Activated CD4-positive, alpha-beta memory T cell treated with anti-CD3 and anti-CD28 coated beads, Interleukin-2, amount 10 ng/mL, durations not matched to agents 7 days and 5 days (primary cell): ENCODE measurements at places on chromosomes 7 and 10.

- H3K36me3 ChIP-seq: no peaks in the 10 kb centered on the region
- no peak overlapping the region for H3K27ac ChIP-seq
- H3K4me1 ChIP-seq: no peaks in the 10 kb centered on the region
Observed at GRCh38 chr7:155517969-155518368, 28.4 kb downstream of the CNPY1 start.

DNA sequence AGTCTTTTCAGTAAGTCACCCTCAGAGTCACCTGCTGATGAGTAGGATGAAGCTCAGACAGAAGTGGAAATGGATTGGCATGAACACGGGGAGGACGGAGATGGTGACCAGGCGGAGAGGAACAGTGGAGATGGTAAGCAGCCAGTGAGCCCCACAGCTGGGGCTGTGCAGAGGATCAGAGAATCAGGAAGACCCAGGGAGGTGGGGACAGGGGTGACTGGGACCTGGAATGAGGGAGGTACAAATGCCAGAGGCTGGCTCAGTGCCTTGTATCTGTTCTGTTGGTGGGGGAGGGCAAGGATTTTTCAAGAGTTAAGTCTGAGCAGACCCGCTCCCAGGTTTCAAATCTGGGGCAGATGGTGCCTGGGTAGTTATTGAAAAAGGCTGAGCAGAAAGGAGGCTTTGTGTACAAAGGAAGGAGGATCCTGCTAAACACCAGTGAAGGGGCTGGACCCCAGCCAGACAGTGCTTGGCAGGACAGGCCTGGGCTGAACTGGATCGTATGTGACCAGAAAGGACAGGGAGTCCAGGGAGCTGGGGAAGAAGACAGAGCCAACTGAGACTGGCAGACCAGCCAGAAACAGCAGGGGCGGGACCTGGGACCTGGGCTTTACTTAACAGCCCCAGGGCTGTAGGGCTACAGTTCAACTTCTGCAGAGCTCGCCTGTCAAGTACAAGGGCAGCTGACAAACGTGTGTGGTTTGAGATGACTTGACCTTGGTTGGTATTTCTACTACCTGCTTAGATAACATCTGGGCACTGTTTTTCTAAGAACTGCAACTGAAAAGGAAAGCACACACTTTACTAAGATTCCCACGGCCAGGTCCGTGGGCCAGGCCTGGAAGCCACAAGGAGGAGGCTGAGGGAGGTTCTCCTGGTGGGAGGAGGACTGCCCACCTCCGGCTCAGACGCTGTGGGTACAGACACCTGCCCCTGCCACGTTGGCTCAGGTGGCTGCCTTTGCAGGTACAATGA lies 13.2 kb upstream of the FRMPD2 start:
- no peak for DNase-seq
- no peaks in the 10 kb centered on the region for H3K36me3 ChIP-seq
- no peak overlapping the region for H3K4me3 ChIP-seq
- H3K27me3 ChIP-seq: peaks cover 17% of the 10 kb centered on the region
- peaks cover 43% of the 10 kb centered on the region for H3K4me1 ChIP-seq

DNA sequence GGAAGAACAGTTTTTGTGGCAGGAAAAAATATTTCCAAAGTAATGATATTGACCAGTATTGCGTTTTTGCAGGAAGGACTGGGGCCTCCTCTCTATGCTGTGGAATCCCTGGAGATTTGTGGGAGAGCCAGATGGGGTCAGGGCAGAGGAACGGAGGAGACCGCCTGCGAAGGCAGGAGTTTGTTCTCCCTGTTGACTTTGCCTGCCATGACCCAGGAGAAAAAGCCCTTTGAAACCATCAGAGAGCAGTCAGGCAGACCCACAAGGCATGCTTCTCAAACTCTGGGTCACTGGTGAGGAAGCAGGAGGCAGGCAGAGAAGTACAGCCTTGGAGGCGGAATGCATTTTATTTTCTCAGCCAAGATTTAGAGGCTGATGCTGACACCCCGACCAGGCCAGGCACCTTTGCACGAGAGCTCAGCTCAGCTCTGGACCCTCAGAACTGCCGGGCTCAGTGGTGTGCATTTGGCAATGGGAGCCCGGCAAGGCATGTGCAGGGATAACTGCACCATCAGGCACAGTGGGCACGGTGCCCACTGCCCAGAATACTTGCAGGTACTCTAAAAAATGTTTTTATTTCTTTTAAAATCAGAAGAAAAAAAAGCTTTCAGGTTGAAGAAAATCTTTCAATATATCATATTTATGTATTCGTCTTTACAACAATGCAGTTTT lies 410.4 kb downstream of the RPS24 start:
- H3K4me1 ChIP-seq: no peaks in the 10 kb centered on the region
- DNase-seq: no peak
- no peak overlapping the region for H3K4me3 ChIP-seq
- H3K36me3 ChIP-seq: no peaks in the 10 kb centered on the region
- no peak overlapping the region for H3K27ac ChIP-seq

DNA sequence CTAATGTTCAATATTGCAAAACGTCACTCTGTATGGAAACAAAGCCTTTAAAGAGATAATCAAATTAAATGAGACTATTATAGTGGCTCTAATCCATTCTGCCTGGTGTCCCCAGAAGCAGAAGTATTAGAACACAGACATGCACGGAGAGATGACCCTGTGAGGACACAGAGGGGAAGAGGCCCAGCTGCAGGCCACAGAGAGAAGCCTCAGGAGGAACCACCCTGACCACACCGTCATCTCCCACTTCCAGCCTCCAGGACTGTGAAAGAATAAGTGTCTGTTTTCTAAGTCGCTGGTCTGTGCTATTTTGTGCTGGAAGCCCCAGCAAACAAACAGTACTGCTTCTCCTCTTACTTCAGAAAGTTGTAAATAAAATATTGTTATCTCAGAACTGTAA lies 283.5 kb upstream of the ADARB2 start:
- H3K4me3 ChIP-seq: no peak overlapping the region
- H3K27ac ChIP-seq: no peak overlapping the region

DNA sequence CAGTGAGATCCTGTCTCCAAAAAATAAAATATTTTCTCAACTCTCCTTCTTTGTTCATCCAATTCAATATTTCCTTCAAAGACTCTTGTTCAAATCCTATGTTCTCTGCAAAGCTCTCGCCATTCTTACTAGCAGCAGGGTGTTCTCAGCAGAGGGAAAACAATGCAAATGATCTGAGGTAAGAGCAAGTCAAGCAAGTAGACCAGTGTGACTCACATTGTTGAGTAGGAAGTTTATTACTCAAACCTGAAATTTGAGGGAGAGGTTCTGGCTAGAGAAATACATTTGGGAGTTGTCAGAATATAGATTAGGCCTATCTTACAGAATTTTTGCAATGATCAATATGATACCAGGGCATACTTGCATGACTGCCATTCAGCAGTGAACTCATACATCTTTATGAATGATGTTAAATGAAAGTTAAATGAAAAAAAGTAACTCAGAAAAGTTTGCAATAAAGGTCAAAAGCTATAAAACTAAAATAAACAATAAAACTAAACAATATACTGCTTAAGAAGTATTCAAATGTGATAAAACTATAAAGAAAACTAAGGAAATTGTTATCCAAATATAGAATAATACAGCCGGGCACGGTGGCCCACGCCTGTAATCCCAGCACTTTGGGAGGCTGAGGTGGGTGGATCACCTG lies 5.8 kb downstream of the IDE start:
- H3K27ac ChIP-seq: no peak overlapping the region
- no peaks in the 10 kb centered on the region for H3K27me3 ChIP-seq
- H3K36me3 ChIP-seq: peaks cover 25% of the 10 kb centered on the region
- DNase-seq: no peak
- no peak overlapping the region for H3K4me3 ChIP-seq
- H3K4me1 ChIP-seq: peaks cover 36% of the 10 kb centered on the region

GRCh38 chr10:87615856-87616255 lies 43.8 kb upstream of the PAPSS2 start:
- H3K4me3 ChIP-seq: no peak overlapping the region
- peaks cover 25% of the 10 kb centered on the region for H3K27me3 ChIP-seq
- no peaks in the 10 kb centered on the region for H3K4me1 ChIP-seq
- H3K27ac ChIP-seq: no peak overlapping the region

- no peak overlapping the region for H3K4me3 ChIP-seq
- H3K27me3 ChIP-seq: peaks cover 2% of the 10 kb centered on the region
Observed at GRCh38 chr10:51615764-51616298, 83.6 kb downstream of the CSTF2T start.

DNA sequence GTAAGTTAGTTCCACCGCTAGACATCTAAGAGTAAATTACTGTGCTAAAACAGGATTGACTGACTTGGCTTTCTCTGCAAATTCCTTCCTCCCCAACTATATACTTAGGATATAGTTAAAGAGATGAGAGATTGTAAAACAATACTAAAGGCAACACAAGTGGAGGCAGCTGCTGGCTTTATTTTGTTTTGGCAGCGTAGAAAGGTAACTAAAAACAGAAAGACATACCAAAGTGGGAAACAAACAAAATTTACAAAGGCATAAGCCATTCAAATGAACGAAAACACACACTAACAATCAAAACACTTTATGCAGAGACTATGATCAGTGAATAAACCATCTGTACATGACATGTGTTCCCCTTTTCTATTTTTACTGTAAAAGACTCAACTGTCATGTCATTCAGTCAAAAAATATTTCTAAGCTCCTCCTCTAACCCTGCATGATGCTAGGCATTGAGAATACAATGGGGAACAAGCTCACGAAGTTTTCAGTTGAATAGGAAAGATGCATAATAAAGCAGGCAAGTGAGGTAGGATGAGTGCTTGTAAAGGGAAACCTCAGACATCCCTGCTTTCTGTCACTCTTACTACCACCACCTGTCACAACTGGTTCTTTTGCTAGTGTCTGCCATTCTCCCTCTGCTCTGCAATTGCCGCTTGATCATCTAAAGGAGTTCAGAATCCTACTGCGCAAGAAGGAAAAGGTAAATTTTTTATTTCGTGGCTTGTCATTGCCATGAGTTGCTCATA lies 64.2 kb upstream of the COL1A2 start:
- H3K4me3 ChIP-seq: no peak overlapping the region
- H3K27ac ChIP-seq: no peak overlapping the region
- DNase-seq: no peak
- H3K4me1 ChIP-seq: no peaks in the 10 kb centered on the region

DNA sequence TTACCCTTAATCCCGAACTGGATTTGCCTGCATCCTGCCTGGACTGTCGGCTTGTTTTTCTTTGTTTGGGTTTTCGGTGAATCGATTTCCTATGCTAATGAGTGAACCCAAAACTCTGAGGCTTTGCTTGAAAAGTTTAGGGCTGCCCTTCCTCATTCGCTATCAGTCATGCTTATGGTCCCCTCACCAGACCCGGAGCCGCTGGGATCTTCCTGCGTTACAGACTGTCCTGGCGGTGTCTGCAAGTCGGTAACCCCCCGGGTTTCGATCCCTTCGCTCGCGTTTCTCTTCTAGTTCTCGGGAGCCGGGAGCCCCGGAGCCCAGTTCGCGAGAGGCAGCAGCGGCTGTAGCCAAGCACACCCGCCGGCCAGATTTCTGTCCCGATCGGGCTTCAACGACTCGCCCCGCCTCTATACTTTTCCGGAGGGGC lies 2.2 kb downstream of the EMX2 start:
- no peak overlapping the region for H3K4me3 ChIP-seq
- no peaks in the 10 kb centered on the region for H3K36me3 ChIP-seq
- H3K27me3 ChIP-seq: peaks cover 82% of the 10 kb centered on the region

GRCh38 chr10:91422915-91423314 lies 12.8 kb downstream of the HECTD2 start:
- DNase-seq: no peak
- no peaks in the 10 kb centered on the region for H3K27me3 ChIP-seq
- H3K27ac ChIP-seq: no peak overlapping the region
- no peaks in the 10 kb centered on the region for H3K36me3 ChIP-seq
- peaks cover 12% of the 10 kb centered on the region for H3K4me1 ChIP-seq

DNA sequence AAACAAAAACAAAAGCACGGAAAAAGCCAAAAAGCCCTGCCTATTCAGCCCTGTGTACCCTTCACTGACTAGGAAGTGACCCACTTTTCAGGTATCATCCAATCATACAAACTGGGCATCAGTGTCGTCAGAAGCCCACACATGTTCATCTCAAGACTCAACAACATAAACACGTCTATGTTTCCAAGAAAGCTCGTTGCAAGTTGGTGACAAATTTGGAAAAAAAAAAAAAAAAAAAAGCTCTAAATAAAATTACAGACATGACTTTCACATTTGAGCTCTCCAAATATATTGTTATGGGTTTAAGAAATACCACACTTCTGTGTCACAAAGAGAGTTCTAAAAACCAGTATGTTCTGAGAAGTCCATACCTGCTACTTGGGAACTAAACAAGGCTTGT lies 204.7 kb upstream of the KLF14 start:
- H3K4me3 ChIP-seq: peak overlapping the region; percentile 15
- peak; percentile 57 for DNase-seq
- H3K27ac ChIP-seq: peak overlapping the region; percentile 87
- peaks cover 83% of the 10 kb centered on the region for H3K36me3 ChIP-seq

- H3K36me3 ChIP-seq: no peaks in the 10 kb centered on the region
- no peak for DNase-seq
- no peaks in the 10 kb centered on the region for H3K4me1 ChIP-seq
- H3K4me3 ChIP-seq: no peak overlapping the region
- H3K27ac ChIP-seq: no peak overlapping the region
Observed at GRCh38 chr7:77501192-77501515, 35.9 kb upstream of the PTPN12 start.
